ENCODE measurements at places on chromosomes 6 and 20.

- DNase-seq, result no peak
Measured at GRCh38 chr6:150088481-150089154, 19.7 kb upstream of the ULBP3 start.

GRCh38 chr6:54255886-54256285, 52.4 kb upstream of the TINAG start:
- no peak for DNase-seq

DNA sequence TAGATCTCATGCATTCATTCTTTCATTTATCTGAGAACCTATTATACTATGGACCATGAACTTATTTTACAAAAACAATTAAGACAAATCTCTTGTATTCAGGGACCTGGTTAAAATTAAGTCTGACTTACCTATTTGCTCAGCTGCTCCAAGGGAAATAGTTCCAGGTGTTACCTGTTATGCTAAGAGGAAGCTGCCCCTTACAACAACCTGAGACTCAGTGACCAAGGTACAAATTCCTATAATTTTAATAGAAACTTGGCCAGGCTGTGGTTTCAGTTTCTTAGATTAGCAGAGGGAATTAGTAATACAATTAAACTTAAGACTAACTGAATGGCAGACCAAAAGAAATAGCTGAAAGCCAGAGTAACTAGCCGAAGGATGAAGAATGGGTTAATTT, 48.2 kb upstream of the GMPR start:
- no peak for DNase-seq

DNA sequence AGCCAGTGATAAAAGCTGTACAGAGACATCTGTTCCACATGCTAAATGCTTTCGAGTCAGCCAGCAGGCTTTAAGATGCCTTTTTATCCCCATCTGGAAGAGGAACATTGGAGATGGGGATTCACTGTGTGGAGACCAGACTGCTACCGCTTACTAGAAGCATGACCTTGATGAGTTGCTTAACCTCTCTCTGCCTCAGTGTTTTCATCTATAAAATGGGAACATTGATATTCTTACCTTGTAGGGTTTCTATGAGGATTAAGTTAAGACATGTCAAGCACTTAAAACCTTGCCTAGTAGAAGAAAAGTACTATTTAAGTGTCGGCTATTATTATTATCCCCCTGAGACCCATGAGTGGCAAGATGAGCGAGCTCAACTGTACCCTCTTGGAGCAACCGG, 165.3 kb upstream of the SNX9 start:
- DNase-seq, result no peak
